NCI-H774 (cell line): ENCODE measurements at places on chromosomes 12 and 14.

- DNase-seq: no peak
These were observed 249.3 kb upstream of the RTL1 start for GRCh38 chr14:101152855-101153254.

- no peak for DNase-seq
These were observed 391.2 kb downstream of the RAD51B start for GRCh38 chr14:68210729-68211299.

DNA sequence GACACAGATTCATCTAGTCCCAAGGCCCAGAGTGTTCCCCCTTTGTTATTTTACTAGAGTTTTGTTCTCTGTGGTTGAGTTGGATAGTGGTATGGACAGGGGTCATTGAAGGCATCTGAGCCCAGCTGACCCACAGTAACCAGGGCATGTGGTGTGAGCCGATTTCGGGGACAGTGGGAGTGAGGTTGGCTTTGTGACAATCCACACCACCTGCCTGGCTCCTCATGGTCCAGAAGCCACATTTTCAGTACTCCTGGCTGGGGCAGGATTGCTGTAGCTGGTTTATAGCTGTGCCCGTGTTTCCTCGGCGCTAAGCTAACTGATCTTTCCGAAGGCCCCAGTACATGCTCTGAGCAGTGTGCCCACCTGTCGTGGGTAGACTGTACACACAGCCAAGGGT, 116.0 kb downstream of the TSPAN9 start:
- no peak for DNase-seq

DNA sequence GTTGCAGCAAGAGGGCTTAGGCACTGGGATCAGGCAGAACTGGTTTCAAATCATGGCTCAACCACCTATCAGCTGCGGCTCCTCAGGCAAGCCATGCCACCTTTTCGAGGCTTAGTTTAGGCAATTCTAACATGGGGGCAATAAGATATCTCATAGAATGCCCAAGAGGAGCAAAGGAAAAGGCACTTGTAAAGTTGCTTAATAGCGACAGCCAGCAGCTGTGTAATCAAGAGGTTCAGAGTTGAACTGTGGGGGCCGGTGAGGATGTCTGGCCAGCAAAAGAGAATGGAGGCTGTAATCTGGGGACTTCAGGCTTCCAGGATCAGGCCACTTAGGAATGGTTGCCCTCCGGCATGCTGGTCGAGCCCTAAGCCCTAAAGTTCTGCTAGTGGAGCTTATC, 3.0 kb upstream of the TCHP start:
- no peak for DNase-seq

DNA sequence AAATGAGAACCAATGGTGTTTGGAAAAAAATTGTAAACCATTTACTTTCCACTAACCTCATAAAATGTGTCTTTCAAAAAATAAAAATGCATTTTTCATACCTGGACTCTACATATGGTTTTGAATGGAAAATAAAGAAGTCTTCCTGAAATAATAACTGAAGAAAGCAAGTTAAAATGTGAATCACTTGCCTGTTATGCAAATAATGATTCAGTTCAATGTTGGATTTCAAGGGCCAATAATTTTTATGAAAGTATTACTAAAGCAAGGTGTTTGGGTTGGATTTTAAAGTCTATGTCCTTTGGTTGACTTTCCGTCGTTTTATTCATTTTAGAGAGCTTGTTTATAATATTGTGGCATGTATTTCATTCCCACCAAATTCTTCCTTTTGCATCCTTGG, 138.7 kb downstream of the CCDC91 start:
- no peak for DNase-seq

DNA sequence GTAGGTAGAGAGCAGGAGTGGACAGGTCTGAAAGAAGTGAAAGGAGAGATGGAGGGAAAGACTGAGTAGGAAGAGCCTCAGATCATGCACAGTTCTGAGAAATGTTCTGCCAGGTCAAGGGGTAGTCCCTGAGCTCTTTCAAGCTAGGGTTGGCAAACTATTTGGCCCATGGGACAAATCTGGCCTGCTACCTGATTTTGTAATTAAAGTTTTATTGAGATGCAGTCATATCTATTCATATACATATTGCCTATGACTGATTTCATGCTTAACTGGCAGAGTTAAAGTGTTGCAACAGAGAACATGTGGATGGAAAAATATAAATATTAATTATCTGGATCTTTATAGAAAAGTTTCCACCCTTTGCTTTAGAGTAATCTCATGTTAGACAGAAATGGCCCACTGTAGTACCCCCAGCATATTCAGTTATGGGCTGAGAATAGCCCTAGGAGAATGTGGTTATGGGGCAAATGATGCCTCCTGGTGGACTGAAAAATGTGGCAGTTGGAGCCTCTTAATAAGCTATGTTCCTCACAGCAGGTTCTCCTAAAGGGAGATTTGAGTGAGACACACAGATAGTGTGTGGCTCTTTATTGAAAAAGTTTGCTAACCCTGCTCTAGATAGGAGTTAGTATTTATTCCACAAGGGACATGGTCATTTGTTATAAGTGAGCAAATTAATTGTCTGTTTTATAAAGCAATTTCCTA, 476.9 kb downstream of the LRIG3 start:
- DNase-seq: no peak

DNA sequence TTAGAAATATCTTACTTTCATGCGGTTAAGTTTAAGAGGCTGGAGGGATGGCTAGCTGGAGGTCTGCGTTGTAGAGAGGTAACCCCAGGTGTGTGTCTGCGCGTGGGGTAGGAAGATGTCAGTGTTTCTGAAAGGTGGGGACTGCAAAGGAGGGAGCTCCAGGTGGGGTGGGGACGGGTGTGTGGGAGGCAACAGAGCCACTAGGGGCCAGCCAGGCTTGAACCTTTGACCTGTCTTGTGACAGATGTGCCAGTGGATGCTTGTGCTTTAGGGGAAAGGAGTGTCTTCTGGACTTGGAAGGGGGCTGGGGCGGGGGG, 841 bp downstream of the GLI1 start:
- no peak for DNase-seq

GRCh38 chr12:57243521-57244311, 7.3 kb downstream of the STAC3 start:
- DNase-seq: peak; percentile 56

- DNase-seq: no peak
These were observed 159.8 kb downstream of the KITLG start for GRCh38 chr12:88420457-88420856.

GRCh38 chr12:99875081-99875480, 109.7 kb downstream of the ANKS1B start:
- DNase-seq: no peak

DNA sequence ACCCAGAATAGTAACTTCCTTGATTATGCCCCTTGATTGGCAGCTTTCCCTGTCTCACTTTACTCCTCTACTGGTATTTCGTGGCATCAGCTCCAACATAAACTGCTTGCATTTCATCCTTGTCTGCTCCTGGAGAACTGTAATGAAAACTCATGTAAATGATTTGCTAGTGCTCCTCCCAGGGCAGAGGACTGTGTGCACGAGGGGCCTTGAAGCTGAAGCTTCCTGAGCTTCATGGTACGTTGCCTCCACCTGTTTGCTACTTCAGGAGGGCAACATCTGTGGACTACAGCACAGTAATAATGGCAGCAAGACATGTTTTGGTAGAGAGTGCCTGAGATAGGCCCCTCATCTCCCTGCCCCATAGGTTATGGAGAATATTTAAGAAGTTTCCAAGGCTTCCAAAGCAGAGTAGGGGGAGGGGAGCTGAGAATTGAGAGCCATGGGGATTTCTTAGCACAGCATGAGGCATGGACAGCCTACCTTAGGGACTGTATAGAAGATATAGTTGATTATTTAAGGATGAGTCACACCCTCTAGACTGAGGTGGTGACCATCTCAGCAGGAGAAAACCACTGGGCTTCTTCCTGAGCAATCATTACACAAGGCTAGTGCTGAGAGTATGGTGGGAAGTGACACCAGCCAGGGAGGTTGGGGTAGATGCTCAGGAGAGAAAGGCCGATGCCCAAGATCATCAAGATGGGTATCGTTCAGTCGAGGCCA, 29.5 kb downstream of the CCDC198 start:
- no peak for DNase-seq

DNA sequence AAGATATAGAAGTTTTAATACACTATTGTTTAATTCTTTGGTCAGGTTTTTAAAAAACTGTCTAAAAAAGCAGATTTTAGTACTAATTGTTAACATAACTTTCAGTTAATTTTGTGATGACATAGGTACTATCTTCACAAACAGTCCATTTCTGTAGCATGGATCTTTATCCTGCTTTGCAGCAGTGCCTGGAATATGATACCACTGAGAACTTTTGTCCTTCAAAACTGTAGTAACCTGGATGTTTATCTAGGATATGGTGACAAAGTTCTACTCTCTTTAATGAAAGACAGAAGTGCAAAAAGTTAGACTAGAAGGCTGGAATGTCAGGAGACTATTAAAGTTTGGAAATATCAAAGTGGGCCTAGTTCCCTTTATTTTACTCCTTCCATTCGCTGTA, 159.9 kb downstream of the SYNE2 start:
- DNase-seq: no peak

- no peak for DNase-seq
These were observed 26.9 kb downstream of the PPM1A start for GRCh38 chr14:60275932-60276331.

GRCh38 chr14:84197704-84198103, 1332.2 kb upstream of the FLRT2 start:
- DNase-seq: no peak

GRCh38 chr12:28144059-28144458, 46.2 kb upstream of the CCDC91 start:
- no peak for DNase-seq

- no peak for DNase-seq
These were observed 168.5 kb upstream of the RTL1 start for GRCh38 chr14:101072070-101072469.

GRCh38 chr14:57692671-57693070, 173.2 kb downstream of the SLC35F4 start:
- DNase-seq: peak; percentile 1

DNA sequence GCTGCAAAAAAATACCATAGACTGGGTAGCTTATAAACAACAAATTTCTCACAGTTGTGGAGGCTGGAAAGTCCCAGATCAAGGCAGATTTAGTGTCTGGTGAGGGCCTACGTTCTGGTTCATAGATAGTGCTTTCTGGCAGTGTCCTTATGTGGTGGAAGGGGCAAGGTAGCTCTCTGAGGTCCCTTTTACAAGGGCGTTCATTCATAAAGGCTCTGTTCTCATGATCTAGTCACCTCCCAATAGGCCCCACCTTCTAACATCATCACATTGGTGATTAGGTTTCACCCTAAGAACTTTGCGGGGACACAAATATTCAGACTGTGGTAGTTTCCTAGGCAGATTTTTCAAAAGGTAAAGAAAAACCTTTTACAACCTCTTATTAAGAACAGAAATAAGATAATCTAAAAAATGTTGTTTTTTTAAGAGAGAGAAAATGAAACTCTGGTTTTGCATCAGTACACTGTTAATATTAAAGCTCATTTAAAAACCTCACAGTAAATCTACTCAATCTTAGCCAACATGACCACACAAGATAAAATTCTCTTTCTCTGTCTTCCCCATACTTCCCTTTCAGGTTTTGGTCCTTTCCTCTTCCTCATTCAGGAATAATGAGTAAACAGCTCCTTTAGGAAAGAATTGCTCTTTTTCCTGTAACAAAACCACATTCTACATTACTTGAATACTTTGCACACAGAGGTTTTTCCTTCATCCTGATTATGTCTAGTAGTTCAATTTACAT, 117.5 kb downstream of the UNC79 start:
- no peak for DNase-seq

- no peak for DNase-seq
These were observed 61.8 kb downstream of the TESC start for GRCh38 chr12:117037289-117038022.

DNA sequence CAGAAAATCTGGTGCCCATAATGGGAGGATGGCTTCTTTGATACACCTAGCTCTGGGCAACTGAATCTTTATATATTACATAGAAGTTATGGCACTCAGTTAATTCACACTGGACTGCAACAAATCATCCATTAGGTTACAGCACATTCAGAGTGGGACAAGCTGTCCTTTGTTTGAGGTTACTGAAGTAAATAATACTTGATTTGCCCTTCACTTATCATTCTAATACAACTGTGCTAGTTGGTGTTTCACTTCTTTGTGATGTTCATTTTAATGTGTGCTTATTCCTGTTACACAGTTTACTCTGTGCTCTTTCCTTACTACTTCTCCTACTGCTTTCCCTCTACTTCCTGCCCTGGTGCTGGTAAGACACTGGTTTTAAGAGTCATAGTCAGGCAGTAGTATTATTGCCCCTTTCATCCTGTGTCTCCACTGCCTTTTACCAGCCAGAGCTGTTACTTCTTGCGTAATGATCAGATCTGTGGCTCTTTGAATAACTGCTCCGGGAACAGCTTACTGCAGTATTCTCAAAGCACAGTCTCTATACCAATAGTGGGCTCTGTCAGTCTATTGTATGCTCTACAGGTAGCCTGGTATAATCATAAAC, 36.4 kb upstream of the GXYLT1 start:
- DNase-seq: no peak

- no peak for DNase-seq
These were observed 352.0 kb downstream of the ZFP36L1 start for GRCh38 chr14:68440820-68441219.

DNA sequence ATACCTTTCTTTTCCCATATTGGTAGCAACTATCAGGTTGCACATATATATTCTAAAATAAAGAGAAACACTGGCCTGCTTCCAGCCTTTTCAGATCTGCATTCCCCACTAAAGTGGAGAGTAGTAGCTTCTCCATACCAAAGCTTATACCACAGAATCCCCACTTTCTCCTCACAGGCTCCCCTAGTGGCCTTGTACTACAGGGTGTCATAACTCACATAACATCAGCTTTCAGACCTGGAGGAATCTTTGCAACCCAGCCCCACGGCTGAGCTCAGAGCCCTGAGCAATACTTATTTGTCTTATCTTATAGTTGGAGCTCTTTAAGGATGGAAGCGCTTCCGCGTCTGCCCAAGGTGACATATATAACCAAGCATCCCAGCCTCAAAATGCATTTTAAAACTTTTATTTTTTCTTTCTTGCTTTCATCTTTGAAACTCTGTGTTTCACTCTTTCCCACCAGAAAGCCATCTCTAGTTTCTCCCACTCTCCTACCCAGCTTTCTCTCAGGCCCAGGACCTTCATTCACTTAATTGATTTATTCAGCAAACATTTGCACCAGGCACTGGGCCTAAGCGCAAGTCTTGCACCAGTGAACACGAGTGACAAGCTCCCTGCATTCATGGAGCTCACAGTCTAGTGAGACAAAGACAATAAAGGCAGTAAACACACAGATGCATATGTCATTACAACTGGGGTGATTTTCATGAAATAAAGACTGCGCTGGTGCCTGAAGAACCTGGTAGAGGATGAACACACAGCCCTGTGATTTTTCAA, 254.7 kb downstream of the IPO8 start:
- no peak for DNase-seq
